ENCODE measurements at places on chromosomes 3 and 15.

- no peak for DNase-seq
Measured at GRCh38 chr3:160641665-160642309, 35.2 kb upstream of the ARL14 start.

DNA sequence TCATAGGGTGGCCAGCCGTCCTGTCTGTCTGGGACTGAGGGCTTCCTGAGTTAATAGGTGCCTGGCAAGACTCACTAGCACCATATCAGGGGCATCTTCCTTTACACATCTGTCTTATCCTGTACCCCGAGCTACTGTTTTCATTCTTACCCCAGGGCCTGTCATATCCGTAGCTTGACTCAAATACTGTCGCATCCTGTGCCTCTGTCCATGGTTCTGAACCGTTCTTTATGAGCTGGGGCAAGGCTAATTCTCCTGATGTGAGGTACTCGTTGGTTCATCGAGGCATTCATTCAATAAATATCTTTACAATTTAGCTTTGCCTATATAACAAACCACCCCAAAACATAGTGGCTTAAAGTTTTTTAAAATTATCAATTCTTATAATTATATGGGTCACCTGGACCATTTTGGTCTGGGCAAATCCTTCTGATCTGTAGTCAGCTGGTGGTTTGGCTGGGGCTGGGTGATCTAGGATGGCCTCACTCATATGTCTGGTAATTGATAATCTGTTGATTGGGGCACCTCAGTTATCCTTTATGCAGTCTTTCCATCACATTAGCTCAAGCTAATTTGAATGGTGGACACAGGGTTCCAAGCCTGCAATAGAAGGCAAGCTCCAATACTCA is 121.2 kb downstream of the TLE3 start:
- DNase-seq, result no peak

DNA sequence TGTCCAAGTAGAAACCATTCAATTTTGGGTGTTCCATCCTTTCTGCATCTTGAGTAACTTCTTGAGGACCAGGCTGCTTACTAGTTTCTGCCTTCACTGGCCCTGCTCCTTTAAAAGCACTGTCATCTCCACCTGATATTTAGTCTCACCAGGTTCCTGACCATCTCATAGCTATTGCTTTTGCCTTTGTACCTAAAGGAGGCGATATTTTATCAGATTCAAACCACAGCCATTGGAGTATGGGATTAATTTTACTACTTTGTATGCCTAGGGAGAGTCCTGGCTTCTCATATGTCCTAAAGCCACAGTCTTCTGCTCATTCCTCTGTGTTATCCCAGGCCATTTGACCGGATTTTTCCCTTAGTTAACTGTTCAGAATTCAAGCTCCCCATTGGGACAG is 51.8 kb upstream of the RFX7 start:
- no peak for DNase-seq

DNA sequence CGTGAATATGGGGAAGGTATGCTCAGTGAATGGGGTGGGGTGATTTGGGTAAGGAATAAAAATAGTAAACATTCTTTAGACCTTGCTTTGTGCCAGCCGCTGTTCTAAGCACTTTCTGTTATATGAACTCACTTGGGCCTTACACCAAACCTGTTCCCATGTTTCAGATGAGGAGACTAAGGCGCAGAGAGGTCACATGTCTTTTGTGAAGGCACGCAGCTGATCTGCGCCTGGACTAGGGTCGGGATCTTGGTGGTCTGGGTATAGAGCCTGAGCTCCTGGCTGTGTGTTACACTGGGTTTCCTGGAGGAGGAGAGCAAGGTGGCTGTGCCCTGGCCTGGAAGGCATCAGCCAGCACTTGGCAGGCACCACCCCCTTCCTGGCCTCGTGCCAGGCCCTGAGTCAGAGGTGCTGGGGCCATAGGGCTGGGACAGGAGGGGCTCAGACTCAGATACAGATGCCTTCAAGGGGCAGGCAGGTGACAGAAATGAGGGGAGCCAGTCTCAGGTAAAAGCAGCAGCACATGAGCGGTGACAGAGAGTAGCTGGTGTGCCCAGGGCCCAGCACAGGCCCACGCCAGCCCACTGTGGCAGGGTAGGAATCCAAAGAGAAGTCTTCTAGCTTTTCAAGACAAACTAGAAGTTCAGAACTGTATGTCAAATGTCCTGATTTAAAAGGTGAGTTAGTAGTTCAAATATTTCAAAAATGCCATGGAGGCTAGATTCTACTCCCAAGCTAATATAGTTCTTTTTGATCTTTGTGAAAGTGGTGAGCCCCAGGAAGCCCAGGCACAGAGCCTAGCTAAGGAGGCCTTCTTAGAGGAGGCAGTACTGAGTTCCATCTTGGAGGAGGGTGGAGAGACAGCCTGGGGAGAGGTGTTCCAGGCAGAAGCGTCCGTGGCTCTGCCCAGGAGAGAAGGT is 83.1 kb downstream of the DNAJB8 start:
- no peak for DNase-seq

- no peak for DNase-seq
Measured at GRCh38 chr3:190721330-190721729, 141.2 kb downstream of the GMNC start.

DNA sequence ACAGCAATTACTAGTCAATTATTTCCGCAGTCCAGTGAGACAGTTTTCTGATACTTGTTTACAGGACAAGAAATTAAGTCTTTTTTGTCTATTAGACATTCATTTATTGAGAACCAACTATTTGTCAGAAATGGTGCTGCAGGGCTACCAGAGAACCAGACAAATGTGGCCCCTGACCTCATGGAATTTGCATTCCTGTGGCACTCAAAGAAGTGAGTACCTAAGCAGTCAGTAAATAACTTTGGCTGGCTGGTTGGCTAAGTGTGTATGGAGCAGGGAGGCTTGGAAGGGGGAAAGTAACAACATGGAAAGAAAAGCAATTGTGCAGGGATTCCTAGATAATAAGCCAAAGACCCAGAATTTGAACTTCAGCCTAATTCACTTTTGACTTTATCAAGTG is 837.0 kb upstream of the CFAP20DC start:
- no peak for DNase-seq

DNA sequence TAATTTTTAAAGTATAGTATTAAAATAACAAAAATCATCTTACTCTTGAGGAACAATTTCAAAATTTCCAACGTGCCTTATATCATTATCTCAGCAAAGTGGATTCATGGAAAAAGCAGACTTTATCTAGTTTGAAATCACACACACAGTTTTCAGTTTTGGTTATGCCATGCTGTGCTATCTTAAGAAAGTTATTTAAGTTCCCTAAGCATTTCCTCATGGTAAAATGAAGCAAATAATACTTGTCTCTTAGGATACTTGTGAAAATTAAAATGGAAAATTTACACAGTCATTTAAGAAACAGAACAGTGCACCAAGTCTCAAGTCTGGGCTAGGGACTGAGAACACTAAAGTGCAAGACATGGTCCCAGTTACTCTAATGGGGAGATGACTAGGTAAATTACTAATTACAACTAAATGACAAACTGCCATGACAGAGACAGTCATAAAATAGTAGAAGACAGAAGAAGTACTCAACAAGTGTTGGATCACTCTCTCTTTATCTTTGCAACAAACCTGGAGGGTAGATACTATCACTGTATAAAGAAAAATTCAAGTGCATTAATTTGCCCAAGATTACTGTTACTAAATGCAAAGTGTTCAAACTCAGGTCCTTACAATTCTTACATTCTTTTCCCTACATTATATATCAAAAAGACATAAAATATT is 44.8 kb downstream of the DMXL2 start:
- DNase-seq, result no peak

- peak; percentile 20 for DNase-seq
Measured at GRCh38 chr15:84979651-84980050, 2.0 kb upstream of the PDE8A start.

DNA sequence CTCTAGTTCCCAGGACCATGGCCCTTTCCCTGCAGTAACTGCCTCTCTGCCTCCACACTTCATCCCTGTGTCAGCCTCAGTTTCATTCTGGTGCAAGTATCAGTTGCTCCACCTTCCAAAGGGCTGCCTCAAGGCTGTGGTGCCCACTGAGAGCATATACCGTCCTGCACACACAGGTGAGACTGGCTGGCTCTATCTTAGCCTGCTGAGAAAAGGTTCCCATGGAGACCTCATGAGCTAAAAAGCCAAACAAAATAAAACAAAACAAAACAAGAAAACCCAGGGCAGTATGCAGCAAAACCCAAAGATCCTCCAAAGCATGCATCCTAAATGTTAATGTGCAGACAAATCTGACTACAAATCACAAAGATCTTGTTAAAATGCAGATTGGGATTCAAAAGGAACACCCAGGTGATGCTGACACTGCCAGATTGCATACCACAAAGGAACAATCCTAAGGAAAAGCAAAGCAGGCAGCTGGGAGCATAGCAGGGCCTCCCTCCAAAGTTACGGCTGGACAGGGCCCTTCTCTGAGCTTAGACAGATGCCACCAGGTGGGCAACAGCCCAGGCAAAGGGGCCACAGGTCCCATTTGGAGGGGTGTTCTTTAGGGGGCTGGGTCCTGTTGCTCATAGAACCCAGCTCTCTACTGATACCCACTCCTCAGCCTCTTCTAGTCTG is 76.3 kb upstream of the SLCO2A1 start:
- no peak for DNase-seq

GRCh38 chr3:129611812-129612533 is 5.5 kb upstream of the PLXND1 start:
- DNase-seq, result no peak

DNA sequence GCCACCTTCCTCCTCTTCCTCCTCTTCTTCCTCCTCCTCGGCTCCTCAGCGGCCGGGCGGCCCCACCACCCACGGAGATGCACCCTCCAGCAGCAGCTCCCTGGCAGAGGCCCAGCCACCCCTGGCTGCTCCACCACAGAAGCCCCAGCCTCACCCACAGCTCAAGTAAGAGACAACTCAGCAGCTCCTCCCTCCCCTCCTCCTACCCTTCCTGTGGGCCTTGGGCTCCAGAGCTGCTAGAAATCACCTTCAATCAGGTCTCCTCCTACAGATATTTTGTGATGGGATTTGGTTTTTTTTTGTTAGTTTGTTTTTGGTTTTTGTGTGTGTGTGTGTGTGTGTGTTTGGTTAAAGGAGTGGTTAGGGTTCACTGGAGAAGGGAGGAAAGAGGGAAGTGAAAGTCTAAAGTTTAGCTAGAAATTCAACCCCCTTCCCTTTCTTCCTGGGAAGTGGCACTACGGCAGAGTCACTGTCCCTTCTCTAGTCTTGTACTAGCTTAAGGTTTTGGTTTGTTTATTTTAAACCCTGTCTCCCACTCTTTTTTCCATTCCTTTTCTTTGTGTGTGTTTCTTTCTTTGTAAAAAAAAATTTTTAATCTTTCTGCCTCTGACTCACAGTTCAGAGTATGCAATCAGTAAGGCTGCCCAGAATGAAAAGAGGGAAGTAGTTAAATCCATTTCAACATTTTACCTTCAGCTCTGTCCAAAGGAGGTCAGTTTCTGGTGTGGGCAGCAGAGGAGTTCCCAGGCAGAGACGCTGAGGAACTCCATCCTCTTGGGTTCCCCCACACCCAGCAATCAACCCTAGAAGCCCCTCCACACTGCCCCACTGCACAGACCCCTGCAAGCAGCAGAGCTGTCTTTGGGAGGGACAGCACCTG is 29.0 kb upstream of the TIMP4 start:
- peak; percentile 46 for DNase-seq

DNA sequence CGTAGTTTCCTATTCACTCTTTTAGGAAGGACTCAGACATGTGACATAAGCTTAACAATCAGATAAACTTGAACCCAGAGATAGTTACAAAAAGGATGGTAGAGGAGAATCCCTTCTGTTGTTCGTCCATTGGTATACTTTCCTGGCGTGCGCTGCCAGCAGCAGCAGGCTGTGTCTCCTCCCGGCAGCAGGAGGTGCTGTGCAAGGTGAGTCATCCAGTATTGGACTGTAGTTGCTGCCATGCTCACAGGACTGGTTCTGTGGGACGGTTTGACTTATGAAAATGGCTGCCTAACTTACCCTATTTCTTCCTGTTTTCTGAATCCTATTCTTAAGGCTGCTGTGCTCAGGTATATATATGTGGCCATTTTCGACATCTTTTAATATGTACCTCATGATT is 253.4 kb upstream of the LRRC3B start:
- DNase-seq, result no peak

GRCh38 chr15:39580485-39581241 is at the start of gene THBS1:
THBS1 (plus strand) TSS chr15:39581079; CDS start chr15:39581858, 779 bp downstream.
- DNase-seq, result no peak

DNA sequence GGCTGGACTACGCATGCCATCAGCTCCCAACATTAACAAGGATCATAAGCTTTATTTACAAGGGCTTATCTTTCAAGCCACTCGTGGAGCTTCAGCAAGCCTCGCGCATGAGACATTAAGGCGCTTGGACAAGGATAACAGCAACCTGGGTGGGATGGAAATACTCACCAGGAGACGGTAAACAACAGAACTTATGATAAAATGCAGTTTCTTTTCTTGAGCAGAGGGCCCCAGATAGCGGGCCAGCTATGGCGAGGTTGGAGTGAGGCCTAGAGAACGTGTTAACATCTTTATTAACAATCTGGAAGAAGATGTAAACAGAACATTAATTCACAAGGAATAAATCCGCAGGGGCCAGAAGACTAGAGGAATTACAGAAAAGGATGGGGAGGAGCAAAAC is 158.2 kb downstream of the NTRK3 start:
- DNase-seq, result no peak

DNA sequence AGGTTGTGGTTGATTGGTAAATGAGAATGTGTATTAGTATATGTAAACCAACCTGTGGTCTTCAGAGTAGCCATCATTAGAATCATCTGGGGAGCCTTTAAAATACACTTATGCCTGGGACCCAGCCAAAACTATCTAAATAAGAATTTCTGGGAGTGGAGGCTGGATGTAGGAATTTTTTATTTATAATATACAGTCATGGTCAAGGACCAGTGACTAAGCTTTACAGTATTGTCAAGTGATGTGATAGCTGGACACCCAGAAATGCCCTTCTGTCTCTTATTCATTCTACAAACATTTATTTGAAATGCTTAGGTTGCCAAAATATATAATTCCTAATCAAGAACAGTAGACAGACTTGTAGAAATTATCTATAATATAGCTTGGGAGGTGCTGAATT is 132.2 kb downstream of the MBNL1 start:
- no peak for DNase-seq

DNA sequence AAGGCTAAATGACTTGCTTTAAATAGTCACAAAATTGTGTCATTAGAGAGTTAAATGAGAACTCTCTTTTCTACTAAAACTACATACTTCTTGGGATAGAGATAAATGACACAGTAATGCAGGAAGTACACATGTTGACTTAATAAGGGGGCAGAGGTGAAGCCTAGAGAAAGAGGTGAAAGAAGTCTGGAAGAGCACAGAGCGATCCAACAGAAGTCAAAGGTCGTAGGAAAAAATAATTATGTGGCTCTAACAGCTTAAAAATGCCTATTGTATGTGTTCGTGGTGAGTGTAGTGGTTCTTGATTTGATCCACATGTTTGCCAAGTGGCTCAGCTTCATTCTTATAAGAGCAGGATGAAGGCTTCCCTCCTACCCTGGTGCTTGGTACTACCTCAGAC is 61.7 kb downstream of the TMEM212 start:
- DNase-seq, result no peak

Data from globus pallidus (tissue), 1 donor.